ENCODE measurements at places on chromosomes 7 and 10.
A peak's percentile ranks its signal among the peaks of the same experiment; 100 is the strongest.

- no peak for DNase-seq
These were observed 32.1 kb downstream of the SGCE start for GRCh38 chr7:94623820-94624219.

GRCh38 chr7:99551767-99552463, at the start of gene FAM200A:
TSS of gene FAM200A (minus strand) at chr7:99552114. CDS start at chr7:99548407, 3,707 bp downstream.
- peak; percentile 80 for DNase-seq

DNA sequence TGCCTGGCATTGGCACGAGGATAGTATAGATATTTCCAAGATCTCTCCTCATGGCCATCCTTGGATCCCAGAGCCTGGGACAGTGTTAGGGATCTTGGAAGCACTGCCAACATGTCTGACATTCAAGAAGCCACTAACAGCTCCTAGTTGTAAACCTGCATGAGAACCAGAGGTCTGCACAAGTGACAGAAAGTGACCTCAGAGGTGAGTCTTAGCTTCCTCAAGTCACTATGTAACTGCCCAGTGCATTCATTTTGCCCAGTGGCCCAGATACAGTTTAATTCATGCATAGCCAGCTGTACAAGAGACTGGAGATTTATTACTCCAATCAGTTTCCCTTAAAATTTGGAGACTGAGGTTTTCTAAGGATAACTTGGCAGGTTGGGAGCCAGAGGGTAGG, 16.7 kb downstream of the SUGCT start:
- DNase-seq, result no peak

GRCh38 chr10:77158666-77159065, 478.9 kb downstream of the KCNMA1 start:
- no peak for DNase-seq

DNA sequence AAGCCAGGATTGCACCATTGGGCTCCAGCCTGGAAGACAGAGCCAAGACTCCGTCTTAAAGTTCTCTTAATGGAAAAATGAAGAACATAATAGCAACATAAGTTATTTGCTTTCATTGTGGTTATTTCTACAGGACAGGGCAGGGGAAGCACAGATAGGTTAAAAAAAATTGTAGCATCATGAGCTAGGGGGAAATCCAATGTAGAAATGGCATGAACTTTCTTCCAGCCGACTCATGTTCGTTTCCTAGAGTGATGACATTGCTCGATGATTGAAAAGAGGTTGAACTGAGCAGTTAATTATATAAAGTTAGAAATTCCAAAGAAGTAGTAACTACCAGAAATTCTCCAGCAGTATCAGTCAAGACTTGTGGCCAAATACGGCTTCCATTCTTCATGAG, 64.9 kb downstream of the DAGLB start:
- DNase-seq, result no peak

- DNase-seq, result peak; percentile 10
These were observed 47.1 kb upstream of the UCN3 start for GRCh38 chr10:5317547-5318107.

- DNase-seq, result no peak
These were observed 2.9 kb downstream of the IGF2BP3 start for GRCh38 chr7:23467291-23467805.

- no peak for DNase-seq
These were observed 239.5 kb upstream of the POT1 start for GRCh38 chr7:125169088-125169487.

- DNase-seq, result no peak
These were observed 67.8 kb upstream of the AKR1E2 start for GRCh38 chr10:4758256-4758655.

DNA sequence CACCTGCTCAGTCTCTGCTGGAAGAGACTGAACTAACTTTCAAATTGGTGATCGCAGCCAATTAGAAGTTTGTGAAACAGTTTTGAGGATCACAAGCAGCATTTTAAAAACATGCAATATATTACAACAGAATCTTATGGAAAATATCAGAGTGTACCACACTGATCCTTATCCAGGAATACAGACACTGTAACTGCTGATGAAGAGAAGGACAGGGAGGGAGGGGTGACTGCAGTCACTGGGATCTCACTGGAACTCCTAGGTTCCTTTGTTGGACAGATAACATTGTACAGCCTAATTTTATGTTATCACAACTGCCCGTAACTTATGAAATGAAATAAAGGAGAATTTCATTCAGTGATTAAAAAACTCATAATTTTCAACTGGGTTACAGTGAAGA, 6.8 kb upstream of the UBN2 start:
- no peak for DNase-seq

DNA sequence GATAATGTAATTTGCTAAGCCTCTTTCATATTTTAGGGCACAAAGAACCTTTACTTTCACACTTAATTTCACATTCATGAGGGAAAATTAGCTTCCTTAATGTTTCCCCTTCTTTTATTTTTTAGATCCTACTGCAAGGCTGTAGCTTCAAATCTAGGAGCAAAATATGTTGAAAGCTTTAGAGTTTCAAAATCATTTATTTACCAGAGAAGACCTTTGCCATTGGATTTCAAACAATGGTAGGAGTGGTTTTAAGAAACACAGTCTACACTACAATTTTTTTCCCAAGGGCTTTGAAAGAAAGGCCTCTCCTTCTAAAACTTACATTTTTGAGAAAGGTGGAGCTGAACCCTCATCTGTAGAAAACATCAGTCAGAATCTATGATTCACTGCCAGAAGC, 43.3 kb upstream of the MEOX2 start:
- DNase-seq, result no peak

GRCh38 chr7:2162959-2163358, 69.8 kb downstream of the MAD1L1 start:
- DNase-seq, result no peak

DNA sequence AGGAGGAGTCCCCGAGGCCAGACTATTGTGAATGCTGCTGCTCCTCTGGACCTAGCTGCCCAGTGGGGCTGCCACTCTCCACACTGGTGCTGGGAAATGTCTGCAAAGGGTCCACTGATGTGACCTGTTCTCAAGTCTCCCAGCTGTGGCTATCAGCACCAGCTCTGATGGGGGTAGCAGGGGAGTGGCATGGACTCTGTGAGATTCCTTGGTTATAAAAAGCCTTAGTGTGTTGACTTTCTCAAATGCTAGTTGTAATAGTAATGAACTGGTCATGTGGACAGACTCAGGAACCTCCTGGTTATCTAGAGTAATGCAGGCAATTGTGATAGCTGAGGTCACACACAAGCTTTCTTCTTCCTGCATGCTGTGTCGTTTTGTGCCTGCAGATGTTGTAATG, 34.1 kb upstream of the ARMC3 start:
- no peak for DNase-seq

DNA sequence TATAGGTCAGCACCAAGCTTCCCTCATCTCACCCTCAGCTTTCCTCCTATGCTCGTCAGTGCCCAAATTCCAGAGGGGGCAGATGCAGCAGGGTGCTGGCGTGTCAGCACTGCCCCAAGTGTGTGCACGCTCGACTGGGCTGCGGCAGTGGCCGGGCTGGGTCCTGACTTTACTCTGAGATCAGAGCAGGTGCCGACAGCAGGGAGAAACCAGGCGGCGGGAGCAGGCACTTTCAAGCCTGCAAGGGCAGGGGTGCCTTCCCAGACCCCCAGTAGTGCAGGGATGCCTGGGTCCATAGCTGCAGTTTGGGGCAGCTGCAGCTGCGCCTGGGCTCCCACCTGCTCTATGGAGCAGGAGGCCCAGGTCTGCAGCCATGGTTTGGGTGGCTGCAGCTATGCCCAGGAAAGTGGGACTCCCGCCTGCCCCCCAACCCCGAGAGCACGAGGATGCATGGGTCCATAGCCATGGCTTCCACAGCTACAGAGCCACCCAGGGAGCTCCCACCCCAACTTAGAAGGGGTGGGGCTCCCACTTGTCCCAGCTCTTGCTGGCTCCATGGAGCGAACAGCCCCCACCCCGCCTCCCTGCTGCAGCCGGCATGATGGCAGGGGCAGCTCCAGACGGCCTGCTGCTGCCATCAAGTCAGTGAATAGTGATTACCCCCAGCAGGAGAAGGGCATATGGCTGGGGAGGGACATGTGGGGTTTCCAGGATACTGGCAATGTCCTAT, 199.2 kb upstream of the KMT2E start:
- no peak for DNase-seq

DNA sequence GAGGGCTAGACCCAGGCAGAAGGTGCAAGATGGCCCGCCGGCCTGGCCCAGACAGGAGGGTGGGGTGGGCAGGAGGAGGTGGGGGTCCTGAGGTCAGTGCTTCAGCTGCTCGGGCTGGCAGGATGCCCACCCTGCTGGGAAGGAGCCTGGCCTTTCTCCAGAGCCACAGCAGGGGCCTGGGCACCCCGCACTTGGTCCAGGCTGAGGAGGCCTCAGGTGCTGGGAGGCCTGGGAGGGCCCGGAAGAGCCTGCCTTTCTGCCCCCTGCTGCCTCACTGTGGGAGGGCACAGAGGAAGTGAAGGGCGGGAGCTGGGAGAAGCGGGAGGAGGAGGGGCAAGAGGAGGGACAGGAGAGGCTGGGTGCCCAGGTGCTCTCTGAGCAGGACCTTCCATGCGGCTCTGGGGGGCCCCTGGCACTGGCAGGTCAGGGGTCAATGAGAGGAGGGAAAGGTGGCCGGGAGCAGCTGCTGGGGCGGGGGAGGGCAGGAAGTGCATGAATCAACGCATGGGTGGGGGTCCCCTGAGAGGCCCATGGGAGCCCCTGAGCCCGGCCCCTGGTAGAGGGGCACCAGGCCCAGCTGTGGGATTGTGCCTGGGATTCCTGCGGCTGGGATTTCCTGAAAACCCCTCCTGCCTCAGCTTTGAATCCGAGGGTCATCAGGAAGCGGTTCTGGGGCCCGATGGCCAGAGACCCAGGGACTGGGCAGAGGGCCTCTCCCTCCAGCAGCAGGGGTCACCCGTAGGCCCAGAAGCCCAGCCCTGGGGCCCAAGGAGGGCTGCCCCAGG, 49.9 kb downstream of the PWWP2B start:
- DNase-seq, result peak; percentile 50

- no peak for DNase-seq
These were observed 1271.6 kb upstream of the SORCS1 start for GRCh38 chr10:108436096-108436495.
